Stimulated activated CD8-positive, alpha-beta memory T cell treated with anti-CD3 and anti-CD28 coated beads, Interleukin-2, amount 100 ng/mL, for 48 hours (primary cell): ENCODE measurements at places on chromosomes 5 and 9.

- no peak for DNase-seq
Measured at GRCh38 chr9:28801144-28801799, 1228.0 kb upstream of the C9orf72 start.

DNA sequence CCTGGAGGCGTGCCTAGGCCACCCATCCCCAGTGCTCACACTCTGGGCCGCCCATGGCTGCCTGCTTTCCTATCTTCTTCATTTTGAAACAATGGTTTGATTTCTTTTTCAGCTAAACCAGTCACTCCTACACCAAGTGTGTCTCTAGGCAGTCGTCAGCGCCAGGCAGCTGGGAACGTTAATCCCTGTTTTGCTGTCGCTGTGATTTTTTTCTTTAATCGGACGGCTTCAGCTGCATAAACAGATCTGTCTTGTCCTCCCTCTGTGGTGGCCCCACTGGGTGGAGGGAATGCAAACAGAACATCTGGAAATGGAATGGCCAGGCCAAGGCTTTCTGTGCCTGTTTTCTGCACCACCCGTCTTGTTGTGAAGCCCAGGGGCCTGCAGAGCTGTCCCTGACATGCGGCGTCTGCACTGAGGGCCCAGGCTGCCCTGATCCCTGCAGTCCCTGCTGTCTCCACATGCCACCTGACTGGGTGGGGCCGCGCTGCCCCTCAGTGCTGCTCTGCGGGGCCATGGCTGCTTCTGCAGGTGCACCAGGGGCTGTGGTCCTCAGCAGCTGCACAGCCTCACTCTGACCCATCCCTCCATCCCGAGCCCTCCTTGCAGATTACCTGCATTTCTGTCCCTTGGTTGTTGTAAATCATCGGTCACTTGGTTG lies 51.5 kb downstream of the WNK2 start:
- DNase-seq = no peak

DNA sequence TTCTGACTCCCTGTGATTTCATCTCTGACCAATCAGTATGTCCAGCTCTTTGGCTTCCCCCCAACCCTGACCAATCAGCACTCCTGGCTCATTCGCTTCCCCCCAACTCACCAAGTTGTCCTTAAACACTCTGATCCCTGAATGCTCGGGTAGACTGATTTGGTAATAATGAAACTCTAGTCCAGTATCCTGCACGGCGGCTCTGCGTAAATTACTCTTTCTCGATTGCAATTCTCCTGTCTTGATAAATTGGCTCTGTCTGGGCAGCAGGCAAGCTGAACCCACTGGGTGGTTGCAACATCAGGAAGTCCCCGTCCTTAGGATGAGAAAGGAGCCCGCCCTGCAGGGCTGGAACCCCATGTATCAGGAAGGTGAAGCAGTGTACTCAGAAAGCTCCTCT lies 10.4 kb downstream of the FCN2 start:
- DNase-seq = no peak

GRCh38 chr5:111691914-111692313 lies 65.1 kb downstream of the NREP start:
- no peak for DNase-seq

- no peak for DNase-seq
Measured at GRCh38 chr9:108812396-108813025, 43.3 kb downstream of the ACTL7B start.

DNA sequence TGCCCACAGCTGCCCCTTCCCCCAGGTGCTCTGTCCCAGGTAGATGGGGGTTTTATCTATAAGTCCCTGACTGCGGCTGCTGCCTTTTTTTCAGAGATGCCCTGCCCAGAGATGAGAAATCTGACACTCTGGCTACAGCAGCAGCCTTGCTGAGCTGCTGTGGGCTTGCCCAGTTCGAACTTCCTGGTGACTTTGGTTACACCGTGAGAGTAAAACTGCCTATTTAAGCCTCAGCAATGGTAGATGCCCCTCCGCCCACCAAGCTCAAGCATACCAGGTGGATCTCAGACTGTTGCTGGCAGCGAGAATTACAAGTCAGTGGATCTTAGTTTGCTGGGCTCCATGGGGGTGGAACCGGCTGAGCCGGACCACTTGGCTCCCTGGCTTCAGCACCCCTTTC lies 56.8 kb downstream of the MINAR2 start:
- no peak for DNase-seq

DNA sequence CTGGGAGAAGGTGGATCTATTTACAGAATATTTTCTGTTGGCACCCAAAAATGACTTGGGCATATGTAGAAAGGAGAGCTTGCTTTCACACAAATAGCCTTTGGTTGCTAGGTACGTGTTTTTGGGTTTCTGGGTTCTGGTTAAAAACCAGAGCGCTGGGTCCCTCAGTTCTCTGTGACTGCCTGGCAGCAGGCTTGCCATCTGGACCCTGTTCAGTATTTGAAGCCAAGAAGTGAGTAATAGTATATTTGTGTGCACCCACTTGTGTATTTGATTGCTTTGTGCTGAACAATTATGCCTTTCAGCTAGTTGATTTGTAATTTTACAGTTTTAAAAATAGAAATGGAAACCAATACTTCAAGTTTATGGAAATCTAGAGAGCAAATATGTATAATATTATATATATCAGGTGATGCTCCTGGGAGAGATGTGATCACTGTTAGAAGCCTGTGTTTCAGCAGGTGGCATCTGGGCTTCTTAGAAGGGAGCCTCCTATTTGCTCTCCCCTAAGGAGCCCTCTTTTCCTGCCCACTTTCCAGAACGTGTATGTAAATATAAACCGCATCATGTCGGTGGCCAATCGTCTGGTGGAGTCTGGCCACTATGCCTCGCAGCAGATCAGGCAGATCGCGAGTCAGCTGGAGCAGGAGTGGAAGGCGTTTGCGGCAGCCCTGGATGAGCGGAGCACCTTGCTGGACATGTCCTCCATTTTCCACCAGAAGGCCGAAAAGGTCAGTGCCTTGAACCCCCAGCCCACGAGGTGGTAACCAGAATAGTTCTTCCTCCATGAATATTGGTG lies 153.6 kb downstream of the TRIO start:
- DNase-seq = no peak

GRCh38 chr5:161098516-161098915 lies 246.5 kb upstream of the ATP10B start:
- no peak for DNase-seq

DNA sequence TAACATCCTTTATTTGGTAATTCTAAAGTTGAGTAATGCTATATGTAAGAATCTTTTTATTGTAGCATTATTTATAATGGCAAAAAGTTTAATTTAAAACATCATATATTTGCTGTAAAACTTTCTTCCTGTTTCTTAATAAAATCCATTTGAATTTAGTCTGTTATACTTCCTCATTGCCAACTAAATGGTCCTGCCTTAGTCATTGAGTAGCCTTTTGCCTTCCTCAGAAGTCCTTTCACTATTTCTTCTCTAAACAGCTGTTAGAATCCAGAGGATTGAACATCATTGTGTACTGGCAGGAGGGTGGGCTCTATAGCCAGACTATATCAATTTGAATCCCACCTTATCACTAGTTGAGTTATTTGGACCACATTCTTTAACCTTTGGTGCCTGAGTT lies 11.0 kb downstream of the SLC44A1 start:
- DNase-seq = no peak

DNA sequence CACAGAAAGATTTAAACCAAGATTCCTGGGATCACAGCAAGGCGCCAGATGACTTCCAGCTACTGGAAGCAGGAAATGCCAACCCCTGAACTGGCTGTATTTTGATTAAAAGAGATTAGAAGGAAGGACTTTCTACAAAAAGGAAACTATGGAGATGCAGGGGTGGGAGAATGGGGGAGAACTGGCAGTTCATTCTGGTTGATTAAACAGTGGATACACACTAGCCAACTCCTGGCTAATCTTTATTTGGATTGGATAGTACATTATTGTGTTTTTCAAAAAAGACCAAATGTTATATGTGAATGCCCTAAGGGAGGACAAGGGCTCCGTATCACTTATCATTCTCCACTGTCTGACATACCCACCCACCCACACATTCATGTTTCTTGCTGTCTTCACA lies 93.2 kb downstream of the CDO1 start:
- no peak for DNase-seq

- no peak for DNase-seq
Measured at GRCh38 chr5:115243412-115243811, 19.3 kb downstream of the PGGT1B start.

- DNase-seq = no peak
Measured at GRCh38 chr5:110105692-110106091, 416.0 kb downstream of the MAN2A1 start.

DNA sequence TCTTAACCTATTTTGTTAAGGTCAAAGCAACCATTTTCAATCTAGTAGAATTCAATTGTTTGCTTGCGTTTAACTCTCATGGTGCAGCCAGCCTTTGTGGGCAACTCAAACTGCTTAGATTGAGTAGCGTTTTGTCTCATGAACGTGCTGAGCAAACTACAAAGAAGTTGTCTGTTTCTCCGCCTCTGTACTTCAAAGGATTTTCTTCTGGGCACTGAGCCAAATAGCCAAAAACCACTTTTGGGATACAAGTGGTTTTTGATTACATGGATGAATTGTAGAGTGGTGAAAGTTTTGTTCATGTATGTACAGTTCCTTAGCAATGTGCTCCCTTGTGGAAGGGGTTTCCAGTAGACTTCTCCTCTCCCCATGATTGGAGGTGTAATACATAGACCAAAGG lies 122.9 kb downstream of the CFAP90 start:
- no peak for DNase-seq

- DNase-seq = no peak
Measured at GRCh38 chr9:98134702-98135557, 15.9 kb upstream of the TRIM14 start.

DNA sequence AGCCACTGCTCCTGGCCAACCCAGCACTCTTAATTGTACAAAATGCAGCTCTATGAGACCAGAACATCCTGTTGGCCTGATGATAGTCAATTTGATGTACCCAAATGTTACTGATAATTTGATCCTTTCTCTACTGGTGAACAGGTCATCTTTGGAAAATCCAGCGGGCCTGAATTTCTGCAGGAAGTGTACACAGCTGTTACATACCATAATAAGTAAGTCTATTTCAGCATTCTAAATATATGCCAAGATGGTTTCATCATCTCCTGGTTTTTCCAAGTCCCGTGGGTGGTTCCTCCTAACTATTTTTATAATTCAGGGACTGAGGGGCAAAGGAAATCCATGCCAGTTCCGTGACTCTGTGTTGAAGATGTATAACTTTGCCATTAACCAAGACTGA lies 155.4 kb downstream of the DOCK8 start:
- DNase-seq = no peak

- DNase-seq = no peak
Measured at GRCh38 chr5:80041527-80041926, 6.4 kb downstream of the THBS4 start.

DNA sequence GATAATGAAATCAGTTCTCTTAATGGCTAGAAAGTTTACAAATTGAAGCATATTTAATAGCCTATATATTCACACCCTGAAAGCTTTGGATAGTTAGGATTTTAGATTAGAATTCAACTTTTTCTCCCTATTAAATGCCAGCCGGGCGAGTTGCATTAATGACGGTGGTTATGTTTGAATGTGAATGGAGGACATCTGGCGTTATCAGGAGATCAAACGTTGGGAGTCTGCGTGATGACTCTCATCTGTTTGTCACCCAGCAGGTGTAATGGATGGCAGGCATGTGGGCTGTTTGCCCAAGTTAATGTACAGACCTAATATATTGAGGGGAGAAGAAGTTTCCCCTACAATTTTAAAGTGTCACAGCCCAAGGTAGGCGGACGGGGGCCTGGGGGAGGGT lies 1227.7 kb upstream of the WWC1 start:
- no peak for DNase-seq

DNA sequence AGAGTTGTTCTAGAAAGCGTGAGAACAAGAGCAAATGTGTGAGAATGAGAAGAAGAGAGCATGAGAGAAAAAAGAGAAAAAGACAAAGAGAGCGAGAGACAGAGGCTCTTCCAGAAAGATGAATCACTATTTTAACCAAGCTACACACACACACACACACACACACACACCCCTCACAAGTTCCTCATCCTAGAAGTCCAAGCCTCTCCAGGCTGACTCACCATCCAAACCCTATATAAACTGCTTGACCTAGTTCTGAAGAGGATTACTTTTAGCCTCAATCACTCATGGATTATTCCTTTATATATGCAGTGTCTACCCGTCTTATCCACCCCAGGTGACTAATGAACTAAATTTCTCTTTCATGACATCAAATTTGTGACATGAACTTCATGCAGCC lies 37.6 kb downstream of the C9orf57 start:
- DNase-seq = no peak

DNA sequence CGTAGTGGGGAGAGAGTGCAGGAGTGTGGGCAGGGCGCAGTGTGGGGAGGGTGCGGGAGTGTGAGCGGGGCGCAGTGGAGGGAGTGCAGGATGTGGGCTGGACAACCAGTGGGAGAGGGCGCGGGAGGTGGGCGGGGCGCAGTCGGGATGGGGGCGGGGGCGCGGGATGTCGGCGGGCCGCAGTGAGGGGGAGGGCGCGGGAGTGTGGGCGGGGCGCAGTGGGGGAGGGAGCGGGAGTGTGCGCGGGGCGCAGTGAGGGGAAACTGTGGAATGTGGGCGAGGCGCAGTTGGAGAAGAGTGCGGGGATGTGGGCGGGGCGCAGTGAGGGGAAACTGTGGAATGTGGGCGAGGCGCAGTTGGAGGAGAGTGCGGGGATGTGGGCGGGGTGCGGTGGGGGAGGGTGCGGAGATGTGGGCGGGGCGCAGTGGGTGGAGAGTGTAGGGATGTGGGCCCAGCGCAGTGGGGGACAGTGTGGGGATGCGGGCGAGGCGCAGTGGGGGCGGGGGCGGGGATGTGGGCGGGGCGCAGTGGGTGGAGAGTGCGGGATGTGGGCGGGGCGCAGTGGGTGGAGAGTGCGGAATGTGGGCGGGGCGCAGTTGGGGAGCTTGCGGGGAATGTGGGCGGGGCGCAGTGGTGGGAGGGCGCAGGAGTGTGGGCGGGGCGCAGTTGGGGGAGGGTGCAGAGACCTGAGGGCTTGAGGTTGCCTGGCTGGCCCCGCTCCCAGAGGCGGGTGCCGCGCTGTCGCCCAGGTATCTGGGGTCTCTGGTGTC lies at the start of gene NXNL2:
TSS of gene NXNL2 (plus strand) at position 723 of the 770 bp plus-strand sequence. CDS start 257 bp downstream, outside the sequence.
- peak; percentile 13 for DNase-seq

GRCh38 chr5:154740957-154741356 lies 14.2 kb upstream of the LARP1 start:
- DNase-seq = no peak

- DNase-seq = no peak
Measured at GRCh38 chr9:112725961-112726360, 8.0 kb upstream of the INIP start.

- DNase-seq = no peak
Measured at GRCh38 chr5:124801551-124801950, 55.1 kb upstream of the ZNF608 start.

GRCh38 chr9:91376239-91376638 lies 14.5 kb upstream of the AUH start:
- DNase-seq = no peak
